ENCODE measurements at places on chromosomes 11 and 22. TPM values are rescaled to one million over a fixed set of nuclear protein-coding genes. Genes with fewer than 3 reads are reported as not detected.

GRCh38 chr22:29215012-29215860 lies 9.5 kb downstream of the EMID1 start:
- DNase-seq = no peak

DNA sequence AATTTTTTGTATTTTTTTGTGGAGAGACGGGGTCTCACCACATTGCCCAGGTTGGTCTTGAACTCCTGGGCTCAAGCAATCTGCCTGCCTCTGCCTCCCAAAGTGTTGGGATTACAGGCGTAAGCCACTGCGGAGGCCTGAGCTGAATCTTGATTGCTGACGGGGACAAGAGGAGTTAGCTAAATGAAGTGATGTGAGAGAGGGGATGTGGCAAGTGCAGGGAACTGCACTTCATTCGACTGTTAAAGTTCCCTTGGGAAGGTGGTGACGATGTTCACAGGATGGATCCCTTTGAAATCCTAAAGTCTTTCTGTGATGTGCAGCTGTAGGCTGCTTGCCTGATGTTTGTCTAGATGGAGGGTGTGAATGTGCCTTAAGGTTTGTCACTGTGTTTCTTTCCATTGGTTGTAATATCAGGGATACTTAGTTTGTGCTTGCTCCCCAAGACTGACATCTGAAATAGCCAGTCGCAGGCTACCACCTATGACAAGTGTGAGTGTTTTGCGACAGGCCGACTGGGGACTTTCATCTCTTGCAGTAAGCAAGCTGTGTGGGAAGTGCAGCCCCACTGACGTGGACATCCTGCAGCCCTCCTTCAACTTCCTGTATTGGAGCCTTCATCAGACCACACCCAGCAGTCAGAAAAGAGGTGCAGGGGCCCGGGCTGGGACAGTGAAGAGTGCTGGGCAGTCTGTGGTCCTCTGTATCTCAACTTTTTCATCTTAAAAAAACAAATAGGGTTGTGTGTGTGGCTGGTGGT lies 19.6 kb upstream of the CCDC134 start:
- peak; percentile 82 for DNase-seq

DNA sequence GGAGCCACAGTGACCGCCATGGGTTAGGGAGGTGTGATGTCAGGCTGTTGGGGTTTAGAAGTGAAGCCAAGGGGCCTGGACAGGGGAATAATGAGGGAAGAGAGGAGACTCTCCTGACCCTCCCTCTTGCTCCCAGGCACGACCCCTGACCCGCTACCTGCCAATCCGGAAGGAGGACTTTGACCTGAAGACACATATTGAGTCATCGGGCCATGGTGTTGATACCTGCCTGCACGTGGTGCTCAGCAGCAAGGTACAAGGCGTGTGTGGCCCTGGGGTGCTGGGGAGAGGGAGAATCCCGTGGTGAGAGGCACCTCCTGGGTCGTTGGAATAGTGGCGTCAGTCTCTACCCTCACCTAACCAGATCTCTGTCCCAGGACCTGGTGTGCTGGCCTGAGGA lies 29.5 kb downstream of the TREH start:
- DNase-seq = no peak

GRCh38 chr11:130429120-130429681 lies 792 bp upstream of the ADAMTS8 start:
- DNase-seq = no peak

GRCh38 chr11:19075636-19076035 lies 15.1 kb upstream of the MRGPRX2 start:
- DNase-seq = no peak

DNA sequence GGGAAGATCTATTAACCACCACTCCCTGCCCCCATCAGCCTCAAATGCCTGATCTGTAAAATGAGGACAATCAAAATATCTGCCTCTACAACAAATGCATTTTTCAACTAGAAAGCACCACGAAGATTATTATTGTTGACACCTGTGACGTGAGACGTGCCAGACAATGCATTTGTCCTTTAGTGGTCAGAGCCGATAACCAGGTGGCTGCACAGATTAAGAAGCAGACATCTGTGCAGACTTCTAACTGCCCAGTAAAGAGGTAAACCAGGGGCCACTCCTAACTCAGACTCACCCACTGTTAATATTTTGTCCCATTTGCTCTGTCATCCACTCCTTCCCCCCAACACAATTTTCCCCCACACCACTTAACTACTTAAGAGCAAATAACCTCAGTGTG lies 11.7 kb downstream of the PLEKHA7 start:
- no peak for DNase-seq

GRCh38 chr22:45515676-45516075 lies 13.0 kb downstream of the FBLN1 start:
- DNase-seq = no peak

DNA sequence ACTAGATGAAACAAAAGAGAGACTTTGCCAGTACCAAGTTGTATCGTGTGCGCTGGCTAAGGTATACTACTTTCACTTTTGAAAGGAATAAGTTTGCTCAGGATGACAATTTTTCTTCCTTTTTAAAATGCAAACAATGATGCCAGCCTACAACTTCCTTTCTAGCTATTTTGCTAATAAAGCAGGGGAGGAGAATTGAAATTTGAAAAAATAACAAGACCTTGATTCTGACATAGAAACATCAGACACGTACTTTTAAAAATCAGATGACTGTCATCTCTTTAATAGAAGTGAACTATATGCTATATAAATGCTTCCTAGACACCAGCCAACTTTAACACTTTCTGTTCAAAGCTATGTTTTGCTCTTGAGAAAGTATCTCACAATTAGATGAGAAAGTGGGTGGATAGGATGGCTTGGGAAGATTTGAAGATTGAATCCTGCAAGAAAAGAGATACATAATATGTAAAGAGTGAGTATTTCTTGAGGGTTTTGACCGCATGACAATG lies 41.7 kb upstream of the BLID start:
- peak; percentile 42 for DNase-seq

GRCh38 chr11:85348945-85349344 lies 278.2 kb downstream of the DLG2 start:
- no peak for DNase-seq

Gene HBE1
- total RNA-seq = under 0.01 TPM

Gene LRRN4CL
- total RNA-seq = 0.27 TPM

Gene CWC15
- total RNA-seq = 12.4 TPM

Gene CREB3L1
- under 0.01 TPM for total RNA-seq

Gene PATE2
- total RNA-seq = not detected
